ENCODE measurements at places on chromosomes 3 and 15.

- no peak for DNase-seq
Measured at GRCh38 chr3:174598885-174599439, 260.2 kb upstream of the NAALADL2 start.

DNA sequence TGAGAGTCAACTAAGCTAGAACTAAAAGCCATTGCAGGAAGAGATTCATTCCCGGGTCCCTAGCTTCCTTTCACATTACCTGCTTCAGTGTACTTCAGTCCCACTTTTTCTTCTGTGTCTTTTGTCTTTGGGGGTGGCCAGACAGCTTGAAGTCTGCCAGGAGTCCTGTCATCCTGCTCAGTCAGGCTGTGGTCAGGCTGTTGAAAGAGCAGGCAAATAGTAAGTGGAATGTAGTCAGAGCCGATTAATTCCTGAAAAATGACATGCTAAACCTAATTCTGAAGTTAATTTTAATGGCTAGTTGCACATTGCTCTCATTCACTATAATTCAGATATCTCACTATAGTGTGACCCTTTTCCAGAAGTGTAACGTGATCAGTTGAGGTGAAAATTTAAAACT is 129.6 kb downstream of the FMN1 start:
- no peak for DNase-seq

GRCh38 chr15:31511707-31512310 is 185.2 kb downstream of the KLF13 start:
- no peak for DNase-seq

DNA sequence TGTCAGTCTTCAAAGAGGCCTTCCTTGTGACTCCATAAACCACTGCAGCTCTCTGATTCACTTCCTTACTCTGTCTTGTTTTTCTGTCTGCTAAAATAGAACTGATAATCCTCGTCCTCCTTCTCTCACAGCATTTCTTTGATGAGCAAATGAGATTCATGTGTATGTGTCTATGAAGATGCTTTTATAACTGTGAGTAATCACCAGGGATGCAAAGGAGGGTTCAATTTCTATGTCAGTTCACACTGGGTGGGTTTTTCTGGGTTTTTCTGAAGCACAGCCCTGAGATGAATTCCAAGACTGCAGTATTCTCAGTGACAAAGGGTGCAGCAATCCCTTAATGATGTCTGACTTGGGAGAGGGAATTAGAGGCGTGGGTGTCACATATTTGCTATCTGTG is 746.6 kb upstream of the CFAP20DC start:
- DNase-seq: no peak

DNA sequence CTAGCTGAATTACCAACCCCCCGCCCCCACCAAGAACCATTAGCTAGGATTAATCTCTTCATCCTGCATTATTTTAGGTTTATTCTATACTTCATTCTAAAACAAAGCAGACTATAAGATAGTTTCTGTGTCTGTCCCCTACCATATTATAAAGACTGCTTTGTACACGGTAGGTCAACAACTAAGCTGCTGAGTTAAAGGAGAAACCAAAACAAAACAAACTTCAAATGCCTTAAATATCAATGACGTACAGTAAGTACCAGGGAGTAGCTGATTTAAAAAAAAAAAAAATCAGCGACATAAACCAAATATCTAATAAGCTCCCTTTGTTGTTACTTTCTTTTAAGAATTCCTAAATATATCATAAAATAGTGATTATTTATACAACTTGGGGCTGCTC is 7.8 kb upstream of the VGLL4 start:
- DNase-seq: no peak

DNA sequence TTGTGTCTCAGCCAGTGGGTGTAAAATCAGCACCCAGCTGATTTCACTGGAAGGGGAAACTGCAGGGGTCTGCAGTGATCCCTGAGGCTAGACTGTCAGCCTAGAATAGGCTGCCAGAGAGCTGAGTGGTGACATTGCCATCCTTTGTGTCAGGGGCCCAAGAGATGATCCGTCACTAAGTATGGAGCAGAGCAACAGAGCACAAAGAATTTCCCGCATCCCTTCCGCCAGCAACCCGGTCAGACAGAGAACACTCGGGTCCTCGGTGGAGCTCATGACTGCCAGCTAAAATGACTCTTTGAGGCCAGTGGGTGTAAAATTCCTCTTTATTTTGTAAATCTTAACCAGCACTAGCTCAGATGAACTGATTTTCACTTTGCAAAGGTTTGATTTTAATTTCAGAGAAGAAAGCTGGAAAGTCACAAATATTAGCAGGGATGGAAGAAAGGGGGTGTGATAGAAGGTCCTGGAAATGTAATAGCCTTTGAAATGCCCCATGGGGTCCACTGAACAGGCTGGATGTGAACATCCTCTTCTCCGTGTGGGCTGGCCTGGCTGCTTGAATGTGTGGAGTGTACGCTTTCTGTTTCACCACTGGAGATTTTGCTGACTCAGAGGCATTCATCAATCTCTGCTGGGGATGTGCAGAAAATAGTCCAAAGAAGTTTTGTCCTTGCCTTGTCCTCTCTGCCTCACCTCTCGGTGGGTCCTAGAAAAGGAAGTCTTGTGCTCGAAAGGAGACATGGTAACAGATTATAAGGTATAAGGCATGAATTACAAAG is 138.8 kb downstream of the SV2B start:
- no peak for DNase-seq

GRCh38 chr3:47890126-47890827 is 87.3 kb downstream of the DHX30 start:
- no peak for DNase-seq

GRCh38 chr15:69088300-69088965 is 72.0 kb upstream of the GLCE start:
- no peak for DNase-seq

GRCh38 chr3:127674101-127674721 is 1.5 kb downstream of the ABTB1 start:
- DNase-seq: no peak

GRCh38 chr3:9715136-9715535 is 11.5 kb downstream of the CPNE9 start:
- DNase-seq: no peak

DNA sequence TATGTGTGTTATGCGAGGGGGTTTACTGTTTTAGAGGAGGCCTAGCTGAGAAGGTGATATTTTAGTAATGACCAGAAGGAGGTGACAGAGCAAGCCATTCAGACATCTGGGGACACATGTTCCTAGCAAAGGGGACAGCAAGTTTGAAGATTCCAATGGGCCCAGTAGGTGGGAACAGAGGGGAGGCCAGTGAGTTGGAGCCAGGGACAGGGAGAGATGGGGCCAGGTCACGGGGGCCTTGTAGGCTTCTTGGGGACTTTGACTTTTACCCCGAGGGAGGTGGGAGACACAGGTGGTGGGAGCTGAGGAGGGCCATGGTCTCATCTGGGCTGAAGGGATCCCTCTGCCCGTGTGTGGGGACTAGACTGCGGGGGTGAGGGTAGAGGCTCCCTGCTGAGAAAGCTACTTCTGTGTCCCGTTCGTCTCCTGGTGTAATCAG is 72.5 kb downstream of the MGLL start:
- no peak for DNase-seq

DNA sequence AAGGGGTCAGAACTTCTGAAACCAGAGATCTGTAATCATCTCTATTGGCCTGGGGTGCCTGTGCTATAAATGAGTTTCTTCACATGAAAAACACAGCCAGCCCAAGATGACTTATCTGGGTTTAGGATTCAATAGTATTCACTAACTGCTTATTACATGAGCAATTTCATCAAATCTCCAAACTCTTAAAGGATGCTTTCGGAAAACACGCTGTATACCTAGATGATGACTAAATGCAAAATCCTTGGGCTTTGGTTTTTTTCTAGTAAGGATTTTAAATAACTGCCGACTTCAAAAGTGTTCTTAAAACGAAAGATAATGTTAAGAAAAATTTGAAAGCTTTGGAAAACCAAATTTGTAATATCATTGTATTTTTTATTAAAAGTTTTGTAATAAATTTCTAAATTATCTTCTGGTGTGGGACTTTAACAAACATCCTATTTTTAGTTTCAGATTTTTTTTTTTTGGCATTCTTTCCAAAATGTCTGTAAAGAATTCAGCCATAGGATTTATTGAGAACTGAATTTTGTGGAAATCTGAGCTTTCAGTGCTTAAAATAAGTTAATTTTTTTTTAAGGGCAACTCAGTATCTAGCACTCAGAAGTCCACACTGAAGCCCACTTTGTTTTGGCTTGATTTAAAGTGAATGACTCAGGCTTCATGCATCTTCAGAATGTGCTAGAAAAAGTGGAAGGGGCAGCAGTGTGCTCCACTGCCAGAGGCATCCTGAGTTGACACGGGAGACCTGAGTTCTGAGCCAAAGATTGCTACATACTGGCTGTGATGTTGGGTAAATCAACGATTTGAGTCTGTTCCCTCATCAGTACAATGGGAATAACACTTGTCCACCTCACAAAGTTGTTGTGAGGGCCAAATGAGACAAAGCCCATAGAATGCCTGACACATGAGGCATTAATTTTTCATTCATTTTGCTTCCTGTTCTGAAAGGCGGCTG is 18.7 kb downstream of the TMEM43 start:
- no peak for DNase-seq

Data from NCI-H2081 treated with DMSO at 0.1 percent for 48 hours (cell line).